ENCODE measurements at places on chromosomes 11 and 22. TPM values are rescaled to one million over a fixed set of nuclear protein-coding genes. Genes with fewer than 3 reads are reported as not detected.

DNA sequence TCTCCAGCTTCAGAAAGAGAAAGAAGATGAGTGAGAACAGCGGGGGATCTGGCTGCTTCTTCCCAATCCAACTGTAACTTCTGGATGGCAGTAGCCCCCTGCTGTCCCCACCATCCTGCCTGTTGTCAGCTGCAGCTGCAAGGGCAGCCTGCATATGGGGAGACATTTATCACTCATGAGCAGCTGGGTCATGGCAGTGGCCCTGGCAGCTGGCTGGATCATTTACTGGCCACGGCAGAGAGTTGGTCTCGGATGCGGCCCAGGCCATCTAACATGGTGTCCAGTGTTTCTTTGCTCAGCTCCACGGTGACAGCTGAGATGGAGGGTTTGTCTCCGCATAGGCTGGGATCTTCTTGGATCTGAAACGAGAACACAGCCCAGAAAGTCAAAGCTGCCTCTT, 14.8 kb downstream of the COMMD9 start:
- no peak for DNase-seq

DNA sequence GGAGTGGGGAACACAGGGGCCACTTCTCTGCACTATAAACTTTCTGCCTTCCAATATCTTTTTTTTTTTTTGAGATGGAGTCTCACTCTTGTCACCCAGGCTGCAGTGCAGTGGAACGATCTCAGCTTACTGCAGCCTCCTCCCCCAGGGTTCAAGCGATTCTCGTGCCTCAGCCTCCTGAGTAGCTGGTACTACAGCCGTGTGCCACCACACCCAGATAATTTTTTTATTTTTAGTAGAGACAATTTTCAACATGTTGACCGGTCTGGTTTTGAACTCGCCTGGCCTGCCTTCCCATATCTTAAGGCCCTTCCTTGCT, 1.7 kb downstream of the SLC3A2 start:
- no peak for DNase-seq

DNA sequence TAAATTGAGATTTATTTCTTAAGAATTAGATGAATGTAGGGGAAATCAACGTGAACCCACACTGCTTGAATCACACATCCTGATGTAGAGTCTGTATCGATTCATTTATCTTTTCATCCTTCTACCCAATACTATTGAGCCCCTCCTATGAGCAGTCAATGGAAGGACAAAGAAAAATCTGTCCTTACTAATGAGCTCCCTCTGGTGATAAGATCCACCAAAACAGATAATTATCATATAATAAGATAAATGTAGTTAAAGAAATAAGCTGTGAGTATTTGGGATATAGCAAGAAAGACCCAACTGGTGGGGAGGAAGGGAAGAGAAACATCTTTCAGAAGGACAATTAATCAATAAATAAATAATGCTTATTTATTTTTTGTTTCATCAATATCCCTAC, 385.1 kb upstream of the CCDC90B start:
- DNase-seq, result no peak

Gene OR8I2
- total RNA-seq, result not detected

GRCh38 chr11:67287355-67288197, 1.5 kb upstream of the ANKRD13D start:
- no peak for DNase-seq

Gene OR5B21
- not detected for total RNA-seq

DNA sequence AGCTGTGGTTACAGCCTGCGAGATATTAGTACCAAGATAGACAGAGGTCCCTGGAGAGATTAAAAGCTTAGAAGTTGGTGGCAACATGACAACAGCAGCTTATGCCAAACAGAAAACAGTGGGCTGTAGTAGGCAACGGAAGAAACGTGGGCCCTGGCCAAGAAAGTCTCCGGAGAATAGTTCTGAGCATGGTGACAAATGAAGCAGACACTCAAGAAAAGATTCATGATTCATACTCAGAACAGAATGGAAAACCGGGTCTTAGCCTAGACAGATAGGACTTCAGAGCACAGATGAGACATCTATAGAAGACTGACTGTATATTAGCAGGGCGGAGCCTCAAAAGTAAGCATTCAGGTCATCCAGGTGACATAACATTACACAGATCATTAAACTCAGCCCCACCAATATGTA, 727.4 kb downstream of the ETS1 start:
- DNase-seq, result no peak

- no peak for DNase-seq
Measured at GRCh38 chr11:135027461-135027860, 615.4 kb upstream of the B3GAT1 start.

DNA sequence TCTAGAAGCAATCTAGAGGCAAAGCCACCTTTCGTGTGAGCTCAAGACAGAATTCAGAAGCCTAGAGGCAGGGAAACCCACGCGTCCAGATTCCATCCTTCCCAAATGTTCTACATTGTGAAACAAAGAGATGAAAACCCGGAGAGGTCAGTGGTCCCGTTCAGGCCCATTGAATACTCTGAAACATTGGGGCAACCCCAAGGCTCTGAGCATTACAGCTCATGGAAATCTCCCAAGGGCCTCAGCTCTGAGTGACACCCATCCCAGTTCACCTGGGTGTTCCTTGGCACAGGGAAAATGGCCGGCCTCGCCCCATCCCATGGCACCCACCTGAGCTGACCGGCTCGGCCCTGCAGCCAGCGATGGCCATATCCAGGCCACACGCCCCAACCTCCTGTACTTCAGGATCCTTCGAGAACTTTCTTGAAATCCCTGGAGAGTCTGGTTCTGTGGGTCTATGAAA, 128.6 kb upstream of the FGF3 start:
- DNase-seq, result no peak

Gene TMEM151A
- total RNA-seq, result 0.71 TPM

- DNase-seq, result no peak
Measured at GRCh38 chr11:33690290-33691065, 10.1 kb downstream of the C11orf91 start.

Gene CTSC
- 22.1 TPM for total RNA-seq
